NCI-H1417 (cell line): ENCODE measurements at places on chromosomes 2 and 18.

- no peak for DNase-seq
Observed at GRCh38 chr18:74278058-74278457, 13.7 kb downstream of the CYB5A start.

DNA sequence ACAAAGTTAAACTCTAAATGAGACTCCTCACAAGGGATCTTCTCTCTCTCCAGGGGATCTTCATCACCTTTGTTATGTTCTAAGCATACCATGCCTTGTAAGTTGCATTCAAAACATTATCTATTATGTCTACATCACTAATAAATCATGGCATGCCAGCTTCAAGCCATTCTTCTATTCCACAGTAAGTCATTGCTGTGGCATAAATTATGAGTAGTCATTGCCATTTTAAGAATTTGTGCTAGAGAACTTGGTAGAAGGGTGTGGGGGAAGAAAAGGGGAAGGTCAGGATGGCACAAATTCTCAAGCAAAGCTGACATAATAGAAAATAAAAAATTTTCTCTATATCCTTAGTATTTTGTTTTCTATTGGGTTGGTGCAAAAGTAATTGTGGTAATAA, 33.5 kb downstream of the BARD1 start:
- no peak for DNase-seq

- DNase-seq, result no peak
Observed at GRCh38 chr2:225737556-225737955, 338.0 kb downstream of the NYAP2 start.

DNA sequence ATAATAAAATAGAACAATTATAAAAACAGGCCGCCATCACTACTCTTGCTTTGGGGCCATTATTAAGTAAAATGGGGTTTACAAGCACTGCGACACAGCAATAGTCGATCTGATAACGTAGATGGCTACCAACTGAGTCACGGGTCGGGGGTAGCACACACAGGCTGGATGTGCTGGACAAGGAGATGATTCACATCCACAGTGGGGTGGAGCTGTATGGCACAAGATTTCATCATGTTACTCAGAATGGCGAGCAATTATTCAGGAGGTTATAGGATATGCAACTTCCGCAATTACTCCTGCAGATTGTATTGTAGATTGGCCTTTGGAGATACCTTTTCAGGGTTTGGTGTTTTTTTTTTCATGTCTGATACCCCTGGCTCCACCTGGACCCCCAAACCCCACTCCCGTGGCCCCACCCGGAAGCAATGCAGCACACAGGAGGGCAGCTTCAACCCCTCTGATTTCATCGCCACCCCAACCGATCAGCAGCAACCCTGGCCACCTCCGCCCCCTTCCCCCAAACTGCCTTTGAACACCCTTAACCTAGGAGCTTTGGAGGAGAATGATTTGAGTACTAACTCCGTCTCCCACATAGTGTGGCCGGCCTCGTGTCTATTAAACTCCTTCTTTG, 21.4 kb upstream of the MLPH start:
- no peak for DNase-seq

- DNase-seq, result no peak
Observed at GRCh38 chr2:27178469-27178868, 29.7 kb downstream of the TCF23 start.

DNA sequence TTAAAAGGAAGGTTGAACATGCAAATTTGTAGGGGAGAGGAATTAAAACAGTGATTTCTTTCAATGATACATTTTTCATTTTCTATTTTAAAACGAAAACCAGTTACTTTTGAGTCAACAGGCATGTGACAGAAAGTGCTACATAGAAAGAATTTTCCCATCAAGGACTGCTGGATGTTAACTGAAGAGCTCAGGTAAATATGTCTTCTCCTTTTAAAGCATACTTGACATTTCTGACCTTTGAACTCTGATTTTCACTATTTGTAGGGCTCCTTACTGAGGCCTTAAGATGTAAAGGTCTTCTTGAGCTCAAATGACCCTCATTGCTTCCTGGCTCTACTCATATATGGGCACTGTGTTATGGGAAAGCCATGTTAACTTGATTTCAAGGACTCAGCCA, 32.4 kb downstream of the FIGN start:
- no peak for DNase-seq

DNA sequence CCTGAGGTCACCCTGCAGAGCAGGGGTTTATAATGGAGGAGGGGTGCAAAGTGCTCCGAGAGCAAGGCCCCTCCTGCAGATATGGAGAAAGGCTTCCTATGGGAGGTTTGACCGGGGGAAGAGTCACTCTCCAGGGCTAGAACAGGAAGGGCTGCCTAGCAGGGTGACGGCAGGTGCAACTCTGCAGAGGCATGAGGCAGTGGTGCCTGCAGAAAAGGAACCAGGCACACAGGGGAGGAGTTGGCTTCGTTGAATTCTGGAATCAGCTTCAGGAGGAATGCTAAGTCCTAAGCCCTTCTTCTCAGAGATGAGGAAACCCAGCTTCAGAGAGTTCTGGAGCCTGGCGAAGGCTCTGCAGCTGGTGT, 17.5 kb upstream of the HPCAL1 start:
- DNase-seq, result peak; percentile 75

GRCh38 chr2:5977477-5977876, 285.3 kb downstream of the SOX11 start:
- DNase-seq, result no peak

DNA sequence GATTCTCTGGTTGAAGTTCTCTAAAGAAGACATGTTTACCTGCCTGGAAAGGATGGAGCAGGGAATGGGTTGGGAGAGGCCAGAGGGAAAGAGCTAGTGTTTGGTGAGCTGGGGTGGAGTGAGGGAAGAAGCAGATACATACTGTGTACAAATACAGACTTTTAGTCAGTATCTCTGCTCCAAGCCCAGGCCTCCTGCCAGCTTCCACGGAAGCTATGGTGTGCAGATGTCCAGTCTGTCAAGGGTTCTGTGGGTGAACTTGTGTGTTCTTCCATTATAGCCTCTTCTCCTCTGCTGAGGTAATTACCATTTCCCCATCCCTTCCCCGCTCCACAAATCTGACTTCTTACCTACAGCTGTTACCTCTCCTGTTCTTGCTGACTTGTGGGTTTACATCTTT, 208.6 kb downstream of the HRH4 start:
- no peak for DNase-seq

DNA sequence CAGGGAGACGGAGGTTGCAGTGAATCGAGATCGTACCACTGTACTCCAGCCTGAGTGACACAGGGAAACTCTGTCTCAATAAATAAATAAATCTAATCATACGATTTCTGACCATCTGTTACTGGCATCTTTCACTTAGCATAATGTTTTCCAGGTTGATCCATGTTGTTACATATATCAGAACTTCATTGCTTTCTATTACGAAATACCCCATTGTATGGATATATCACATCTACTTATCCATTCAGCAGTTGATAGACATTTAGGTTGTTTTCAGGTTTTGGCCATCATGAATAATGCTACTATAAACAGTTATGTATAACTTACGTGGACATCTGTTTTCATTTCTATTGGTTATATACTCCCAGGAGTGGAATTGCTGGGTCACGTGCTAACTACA, 303.9 kb downstream of the PAX3 start:
- DNase-seq, result no peak

DNA sequence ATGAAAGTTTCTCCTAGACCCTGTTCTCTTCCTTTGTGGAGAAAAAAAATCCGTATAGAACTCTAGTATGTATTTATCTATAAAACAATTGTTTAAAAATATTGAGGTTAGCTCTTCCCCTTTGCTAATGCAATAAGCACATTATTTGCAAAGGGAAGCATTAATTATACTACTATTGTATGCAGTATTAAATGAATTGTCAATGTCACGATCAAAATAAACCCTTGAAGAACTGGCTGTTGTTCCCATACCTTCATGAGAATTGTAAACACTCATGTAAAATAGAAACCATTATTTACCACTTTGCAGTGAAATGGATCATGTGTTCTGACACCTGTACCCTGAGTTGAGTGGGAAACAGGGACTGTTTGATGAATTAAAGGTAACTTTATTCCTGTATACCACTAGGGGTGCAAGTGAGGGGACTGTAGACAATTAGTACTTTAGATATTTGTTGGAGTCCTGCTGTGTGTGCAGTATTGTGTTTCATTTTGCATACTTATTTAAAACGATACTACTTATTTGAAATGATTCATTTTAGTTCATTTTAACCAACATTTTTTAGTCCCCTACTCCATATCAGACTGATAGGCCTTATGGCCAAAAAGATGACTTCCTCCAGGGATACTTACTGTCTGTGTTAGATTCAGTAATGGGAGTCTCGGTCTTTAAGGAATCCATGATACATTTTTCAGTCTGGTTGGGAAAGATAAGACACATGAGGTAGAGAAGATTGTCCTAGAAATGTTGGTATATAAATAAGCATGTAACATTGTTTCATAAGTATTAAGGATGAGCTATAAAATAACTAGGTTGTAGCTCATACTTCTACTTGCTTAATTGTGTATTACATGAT, 7.9 kb downstream of the PKP4 start:
- no peak for DNase-seq

GRCh38 chr2:10765914-10766313, 44.5 kb downstream of the ATP6V1C2 start:
- DNase-seq, result no peak

DNA sequence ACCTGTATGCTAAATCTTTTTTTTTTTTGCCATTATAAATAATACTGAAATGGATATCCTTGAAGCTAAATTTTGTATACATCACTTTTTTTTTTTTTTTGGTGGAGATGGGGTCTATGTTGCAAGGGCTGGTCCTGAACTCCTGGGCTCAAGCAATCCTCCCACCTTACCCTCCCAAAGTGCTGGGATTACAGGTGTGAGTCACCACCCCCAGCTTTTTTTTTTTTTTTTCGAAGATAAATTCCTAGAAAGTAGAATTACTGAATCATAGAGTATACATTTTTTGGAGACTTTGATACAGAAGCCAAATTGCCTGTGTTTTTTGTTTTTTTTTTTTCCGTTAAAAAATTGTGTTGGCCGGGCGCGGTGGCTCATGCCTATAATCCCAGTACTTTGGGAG, 51.0 kb upstream of the MCFD2 start:
- no peak for DNase-seq

GRCh38 chr2:121087117-121087516, 197.9 kb downstream of the TFCP2L1 start:
- DNase-seq, result no peak

DNA sequence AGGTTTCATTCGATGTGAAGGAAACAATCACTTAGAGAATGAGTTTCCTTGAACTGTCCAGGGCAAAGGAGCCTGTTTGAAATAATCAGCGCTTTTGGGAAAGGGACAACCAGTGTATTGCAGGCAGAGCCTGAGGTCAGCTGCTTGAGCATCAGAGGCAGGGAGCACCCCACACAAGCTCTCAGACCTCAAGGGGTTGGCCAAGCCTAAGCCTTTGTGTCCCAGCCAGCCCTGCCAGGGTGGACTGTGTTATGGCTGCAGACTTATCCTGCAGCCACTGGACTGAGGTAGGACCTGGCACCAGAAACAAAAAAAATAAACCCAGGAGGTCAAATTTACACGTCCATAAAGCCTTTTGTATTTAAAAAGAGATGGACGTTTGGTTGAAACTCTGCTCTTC, 228.3 kb downstream of the SEPTIN10 start:
- no peak for DNase-seq

GRCh38 chr2:46871976-46872381, 43.6 kb downstream of the MCFD2 start:
- no peak for DNase-seq

- no peak for DNase-seq
Observed at GRCh38 chr2:195820867-195821565, 164.0 kb downstream of the SLC39A10 start.

- DNase-seq, result no peak
Observed at GRCh38 chr18:77203071-77203470, 46.6 kb upstream of the GALR1 start.

GRCh38 chr2:212737392-212738172, 199.0 kb upstream of the ERBB4 start:
- no peak for DNase-seq
